ENCODE measurements at places on chromosomes 13 and 19. TPM values are rescaled to one million over a fixed set of nuclear protein-coding genes. Genes with fewer than 3 reads are reported as not detected.

- DNase-seq = no peak
Measured at GRCh38 chr19:28920269-28921066, 292.5 kb downstream of the UQCRFS1 start.

- DNase-seq = no peak
Measured at GRCh38 chr13:113074876-113075275, 30.7 kb upstream of the F7 start.

DNA sequence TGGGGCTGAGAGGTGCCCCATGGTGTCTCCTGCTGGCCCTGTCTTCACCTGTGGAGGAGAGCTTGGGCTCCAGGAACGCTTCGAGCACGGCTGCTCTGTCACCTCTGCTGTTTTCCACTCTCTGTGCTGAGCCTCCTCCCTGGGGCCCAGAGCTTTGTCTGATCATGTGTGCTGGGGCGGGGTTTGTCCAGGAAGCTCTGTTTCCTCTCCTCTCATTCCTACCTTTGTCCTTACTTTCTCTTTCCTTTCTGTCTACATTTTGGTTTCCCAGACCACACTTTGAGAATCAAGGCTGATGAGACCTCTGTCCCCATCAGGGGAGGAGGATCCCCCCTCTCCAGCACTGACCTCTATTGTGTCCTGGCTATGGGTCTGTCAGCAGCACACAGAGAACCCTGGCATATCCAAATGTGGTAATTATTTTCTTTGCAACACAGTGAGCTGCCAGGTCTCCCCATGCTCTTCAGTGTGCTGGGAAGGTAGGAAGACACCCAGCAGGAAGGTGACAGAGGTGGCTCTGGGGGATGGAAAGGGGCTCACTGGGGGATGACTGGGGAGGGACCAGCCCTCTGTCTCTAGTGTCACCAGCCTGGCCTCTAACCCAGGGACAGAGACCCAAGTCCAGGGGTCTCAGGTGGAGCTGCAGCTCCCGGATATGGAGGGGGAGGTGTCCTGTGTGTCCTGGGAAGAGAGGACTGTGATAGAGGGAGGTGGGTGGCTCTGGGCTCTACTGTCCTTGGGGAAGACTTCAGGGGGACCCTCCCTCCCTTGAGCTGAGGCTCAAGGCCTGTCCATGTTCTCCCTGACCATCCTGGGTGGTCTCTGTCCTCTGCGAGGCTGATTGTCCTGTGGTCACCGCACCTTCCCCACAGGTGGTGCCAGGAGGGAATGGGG is at the start of gene CEACAM1:
Gene CEACAM1, minus strand, starts transcription at position 128 of the 894 bp plus-strand sequence. Its CDS starts 107 bp downstream, at position 21.
- peak; percentile 32 for DNase-seq

DNA sequence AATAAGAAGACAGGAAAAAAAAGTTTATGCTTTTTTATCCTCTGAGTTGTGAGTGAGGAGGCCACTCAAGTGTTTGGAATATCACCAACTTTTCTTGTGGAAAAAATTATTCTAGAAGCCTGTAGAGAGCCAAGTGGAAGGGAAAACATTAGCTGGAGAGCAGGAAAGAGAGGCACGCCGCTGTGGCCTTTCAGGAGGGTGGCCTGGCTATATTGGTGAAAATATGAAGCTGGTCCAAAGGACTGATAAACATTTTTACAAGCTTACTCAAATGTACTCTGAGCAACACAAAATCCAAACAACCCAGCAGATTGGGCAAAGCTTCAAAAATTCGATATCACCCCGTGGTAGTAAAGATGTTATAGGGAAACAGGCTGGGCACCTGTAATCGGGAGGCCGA is 2.3 kb upstream of the EIF3G start:
- no peak for DNase-seq

DNA sequence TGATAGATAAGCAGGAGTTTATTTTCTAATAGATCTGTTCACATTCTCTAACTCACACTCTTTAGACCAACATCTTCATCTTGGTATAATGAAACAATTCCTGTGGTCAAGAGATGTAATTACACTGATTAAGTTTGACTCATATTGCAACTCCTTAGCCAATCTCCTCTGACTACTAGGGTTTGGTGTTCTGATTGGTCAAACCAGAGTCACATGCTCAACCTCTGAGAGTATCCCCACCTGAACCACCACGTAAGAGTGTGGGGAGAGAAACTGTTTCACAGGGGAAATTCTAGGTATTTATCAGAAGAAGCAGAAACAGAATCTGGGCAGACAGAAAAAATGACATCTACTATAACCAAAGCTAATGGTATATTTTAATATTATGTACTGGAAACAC is 42.4 kb downstream of the UQCRFS1 start:
- DNase-seq = no peak

- no peak for DNase-seq
Measured at GRCh38 chr13:41075034-41075433, 13.7 kb downstream of the WBP4 start.

DNA sequence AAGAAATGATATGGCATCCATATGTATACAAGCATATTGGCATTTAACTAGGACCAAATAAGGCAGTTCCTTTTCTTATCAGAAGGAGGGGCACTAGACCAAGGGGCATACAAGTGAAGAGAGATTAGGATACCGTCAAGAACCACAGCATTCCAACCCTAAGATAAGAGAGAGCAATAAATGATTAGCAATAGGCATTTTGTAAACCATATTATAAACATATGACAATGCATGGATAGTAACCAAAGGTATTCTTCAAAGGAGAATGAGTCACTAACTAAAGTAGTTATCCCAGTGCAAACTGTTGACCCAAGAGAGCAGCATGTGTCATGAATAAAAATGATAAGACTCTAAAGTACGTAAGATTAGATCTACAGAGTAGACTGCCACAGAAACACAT is 500.9 kb upstream of the HTR2A start:
- DNase-seq = peak; percentile 59

GRCh38 chr19:1154731-1155351 is 19.2 kb downstream of the SBNO2 start:
- DNase-seq = peak; percentile 48

DNA sequence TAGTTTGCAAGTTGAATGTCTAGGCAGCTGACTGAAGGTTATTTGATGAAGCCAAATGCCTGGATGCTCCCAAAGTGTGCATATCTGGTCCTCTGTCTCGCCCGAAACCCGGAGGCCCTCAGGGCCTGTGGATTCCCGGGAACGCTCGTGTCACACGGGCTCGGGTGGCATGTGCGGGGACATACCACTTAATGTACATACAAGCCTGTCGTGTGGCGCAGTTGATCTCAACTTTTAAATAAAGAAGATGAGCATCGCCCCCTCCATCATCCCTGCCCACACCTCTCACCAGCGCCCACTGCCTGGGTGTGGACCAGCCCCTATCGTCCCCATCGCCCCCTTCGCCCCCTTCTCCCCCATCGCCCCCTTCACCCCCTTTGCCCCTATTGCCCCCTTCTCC is 33.9 kb downstream of the ATP11A start:
- no peak for DNase-seq

Gene NKG7
- total RNA-seq = not detected

Gene ZNF835
- not detected for total RNA-seq
